ENCODE measurements at places on chromosomes 3 and 15. TPM values are rescaled to one million over a fixed set of nuclear protein-coding genes. Genes with fewer than 3 reads are reported as not detected.

The TMEM45A gene
- 70.5 TPM for total RNA-seq

The CEP19 gene
- total RNA-seq: 16.5 TPM

The LRRC49 gene
- 8.3 TPM for total RNA-seq

The CSPG5 gene
- 1.8 TPM for total RNA-seq

The MYO5C gene
- total RNA-seq: not detected

The C3orf22 gene
- total RNA-seq: not detected

The SLC12A1 gene
- total RNA-seq: not detected

The GRAMD1C gene
- 2.5 TPM for total RNA-seq

The TWF2 gene
- 37.4 TPM for total RNA-seq

The IGSF11 gene
- not detected for total RNA-seq

The WDR6 gene
- 77.2 TPM for total RNA-seq

The SRGAP3 gene
- total RNA-seq: 0.07 TPM

The SCN5A gene
- not detected for total RNA-seq

The COLQ gene
- total RNA-seq: not detected

The CCR2 gene
- total RNA-seq: not detected

The GOLGA8O gene
- not detected for total RNA-seq

The PPM1L gene
- total RNA-seq: not detected

The CHRM5 gene
- total RNA-seq: not detected

The COL7A1 gene
- total RNA-seq: 1.3 TPM

The TM4SF4 gene
- not detected for total RNA-seq

The SENP8 gene
- total RNA-seq: 0.84 TPM

The SLC2A2 gene
- 0.03 TPM for total RNA-seq

The RTP1 gene
- not detected for total RNA-seq

The DPPA4 gene
- not detected for total RNA-seq

Data from MG63 (cell line).